ENCODE measurements at places on chromosomes 3 and 15.

- no peak for DNase-seq
Measured at GRCh38 chr3:114829783-114830182, 317.3 kb downstream of the ZBTB20 start.

GRCh38 chr3:185999221-185999620 is 61.4 kb upstream of the TRA2B start:
- no peak for DNase-seq

GRCh38 chr3:50237133-50237651 is 1.2 kb downstream of the GNAI2 start:
- DNase-seq = no peak

GRCh38 chr15:78012643-78013077 is 64.9 kb downstream of the TBC1D2B start:
- DNase-seq = no peak

DNA sequence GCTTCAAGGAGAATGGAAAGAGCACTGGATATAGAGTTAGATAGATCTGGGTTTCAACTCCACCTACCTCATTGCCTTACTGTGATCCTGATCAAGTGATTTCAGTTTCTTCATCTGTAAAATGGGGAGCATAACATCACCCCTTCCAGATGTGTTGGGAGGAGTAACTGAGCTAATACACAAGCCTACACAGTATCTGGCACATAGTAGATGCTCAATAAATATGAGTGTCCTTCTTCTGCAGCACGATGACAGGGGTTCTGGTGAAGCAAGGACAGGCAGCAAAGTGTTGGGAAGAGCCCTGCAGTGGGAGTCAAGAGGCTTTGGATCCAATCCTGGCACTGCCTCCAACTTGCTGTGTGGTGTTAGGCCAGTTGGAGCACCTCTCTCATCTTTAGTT is 270.0 kb downstream of the UACA start:
- no peak for DNase-seq

- DNase-seq = no peak
Measured at GRCh38 chr15:78129077-78129750, 2.0 kb downstream of the CIB2 start.

DNA sequence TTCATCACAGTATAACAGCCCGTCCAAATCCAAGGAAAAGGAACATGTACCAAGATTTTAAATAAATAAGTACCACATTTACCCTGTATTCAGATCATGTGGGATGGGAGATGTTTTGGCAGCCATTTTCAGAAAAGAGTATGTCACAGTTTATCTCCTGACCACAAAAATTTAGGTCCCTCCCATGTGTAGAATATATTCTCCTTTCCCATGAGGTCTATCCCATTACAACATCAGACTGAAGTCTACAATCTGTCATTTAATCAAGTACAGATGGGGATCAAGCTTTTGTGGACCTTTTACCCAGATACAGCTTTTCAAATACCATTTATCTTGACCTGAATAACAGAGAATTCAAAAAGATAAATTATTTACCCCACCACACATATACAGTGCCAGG is 444.5 kb downstream of the PLOD2 start:
- DNase-seq = no peak

DNA sequence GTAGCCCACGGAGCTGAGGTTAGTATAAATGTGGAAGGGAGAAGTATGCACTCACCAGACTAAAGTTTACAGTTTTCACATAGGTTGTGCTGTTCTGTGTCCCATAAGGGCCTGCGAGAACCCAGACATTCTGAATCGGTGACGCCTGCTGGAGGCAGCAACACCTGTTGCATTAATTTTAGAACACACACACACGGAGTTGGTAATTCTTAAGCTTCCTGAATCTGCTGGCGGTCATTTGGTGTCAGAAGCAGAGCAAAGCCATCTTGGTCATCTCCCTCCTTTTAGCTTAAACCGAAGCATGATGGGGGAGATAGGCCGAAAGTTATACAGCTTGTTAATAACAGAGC is 41.1 kb upstream of the AP3B2 start:
- DNase-seq = no peak

- DNase-seq = no peak
Measured at GRCh38 chr3:181718987-181719911, 7.5 kb downstream of the SOX2 start.

DNA sequence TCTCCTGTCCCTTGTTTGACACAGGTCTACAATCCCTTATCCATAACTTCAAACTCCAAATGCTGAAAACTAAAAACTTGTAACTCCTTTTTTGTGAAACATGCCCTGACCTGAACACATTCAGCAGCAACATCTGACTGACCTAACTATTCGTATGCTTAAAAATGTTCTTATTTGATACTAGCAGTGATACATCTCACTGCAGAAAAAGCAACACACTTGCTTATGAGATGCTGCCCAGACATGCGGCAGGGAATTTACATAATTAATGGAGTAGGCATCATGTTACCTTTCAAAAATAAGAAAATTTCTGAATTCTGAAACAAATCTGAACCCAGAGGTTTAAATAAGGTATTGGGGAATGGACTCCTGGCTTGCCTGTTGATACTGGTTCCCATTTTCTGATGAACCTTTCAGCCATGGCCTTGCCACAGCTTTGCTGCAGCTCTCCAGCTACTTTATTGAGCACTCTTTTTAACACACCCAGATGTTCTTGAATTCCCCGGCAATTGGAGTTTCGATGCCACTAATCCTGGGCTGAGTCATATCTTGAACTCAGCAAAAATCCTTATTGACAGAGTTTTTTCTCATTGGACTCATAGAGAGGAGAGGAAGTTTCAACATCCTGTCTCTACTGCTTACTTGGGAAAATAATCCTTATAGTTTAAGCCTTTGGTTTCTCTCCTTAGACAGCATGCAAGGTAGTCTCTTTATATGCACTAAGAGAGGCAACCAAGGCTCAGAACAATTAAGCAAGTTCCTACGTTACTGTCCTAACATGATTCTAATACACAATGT is 296.6 kb upstream of the LMCD1 start:
- DNase-seq = no peak

DNA sequence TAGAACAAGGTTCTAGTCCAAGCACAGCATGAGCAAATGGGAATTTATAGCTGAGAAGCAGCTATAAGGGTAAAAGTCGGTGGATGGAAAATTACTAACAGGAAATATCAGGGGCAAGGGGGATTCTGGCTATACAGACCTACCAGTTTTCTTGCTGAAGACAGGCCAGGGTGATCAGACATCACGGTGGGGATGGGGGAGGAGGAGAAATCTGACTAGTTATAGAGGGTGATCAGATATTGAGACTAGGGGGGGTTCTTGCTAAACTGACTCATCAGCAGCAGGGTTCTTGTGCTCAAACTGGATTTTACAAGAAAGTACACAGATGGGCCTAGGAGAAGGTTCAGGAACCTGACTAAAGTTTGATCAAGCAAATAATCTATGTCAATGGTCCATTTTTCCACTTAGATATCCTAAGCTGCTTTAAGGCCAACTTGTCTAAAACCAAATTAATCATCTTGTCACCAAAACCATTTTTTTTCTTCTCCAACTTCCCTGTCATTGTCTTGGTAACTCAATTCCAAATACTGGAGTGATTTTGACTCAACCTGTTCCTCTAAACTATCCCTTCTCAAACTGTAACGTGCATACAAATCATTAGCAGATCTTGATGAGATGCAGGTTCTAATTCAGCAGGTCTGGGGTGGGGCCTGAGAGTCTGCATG is 4.6 kb downstream of the TMEM212 start:
- DNase-seq = no peak

DNA sequence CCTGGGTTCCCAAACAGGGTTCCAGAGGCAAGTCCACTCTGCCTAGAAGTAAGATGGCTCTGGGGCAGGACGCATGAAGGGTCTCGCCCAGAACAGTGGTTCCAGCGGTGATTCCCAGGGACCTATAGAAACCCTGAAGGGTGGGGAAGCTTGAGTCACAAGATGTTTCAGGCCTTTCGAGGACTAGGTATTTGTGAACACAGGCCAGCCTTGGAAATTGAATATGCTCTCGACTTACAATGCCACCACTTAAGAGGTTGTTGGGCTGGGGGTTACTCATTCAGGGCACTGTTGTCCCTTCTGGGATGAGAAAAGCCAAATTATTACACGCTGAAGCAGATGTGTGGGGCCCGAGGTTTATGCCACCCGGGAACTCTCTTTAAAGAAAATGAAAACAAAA is 152.0 kb downstream of the TJP1 start:
- DNase-seq = no peak

DNA sequence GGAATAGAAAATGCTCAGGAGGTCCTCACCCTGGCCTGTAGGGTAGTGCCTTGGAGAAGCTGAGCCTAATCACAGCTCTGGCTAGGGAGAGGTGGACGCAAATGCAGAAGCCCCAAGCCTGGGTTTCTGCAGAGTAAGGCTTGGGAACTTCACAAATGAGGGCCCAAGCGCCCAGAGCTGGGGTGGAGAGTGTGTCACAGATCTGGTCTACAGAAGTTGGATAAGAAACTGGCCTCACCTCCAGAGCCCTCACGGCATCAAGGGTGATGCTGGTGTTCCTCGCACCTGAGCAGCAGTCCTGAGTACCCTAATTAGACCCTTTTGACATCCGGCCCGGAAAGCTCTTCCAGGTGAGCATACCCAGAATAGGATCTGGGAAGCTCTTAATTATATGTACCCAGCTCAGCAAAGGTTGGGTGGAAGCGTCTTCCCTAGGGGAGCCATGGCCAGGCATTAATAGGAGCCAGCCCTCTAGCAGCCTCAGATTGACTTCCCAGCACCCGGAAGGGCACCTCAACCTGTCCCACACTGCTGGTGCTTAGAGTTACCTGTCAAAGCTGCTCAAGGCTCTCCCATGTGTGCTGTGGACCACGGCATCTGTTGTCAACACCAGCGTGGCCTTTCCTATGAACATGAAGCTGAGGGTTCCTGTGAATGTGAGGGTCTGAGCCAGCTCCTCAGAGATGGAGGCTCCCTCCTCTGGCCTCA is 31.8 kb downstream of the RBM5 start:
- DNase-seq = no peak

DNA sequence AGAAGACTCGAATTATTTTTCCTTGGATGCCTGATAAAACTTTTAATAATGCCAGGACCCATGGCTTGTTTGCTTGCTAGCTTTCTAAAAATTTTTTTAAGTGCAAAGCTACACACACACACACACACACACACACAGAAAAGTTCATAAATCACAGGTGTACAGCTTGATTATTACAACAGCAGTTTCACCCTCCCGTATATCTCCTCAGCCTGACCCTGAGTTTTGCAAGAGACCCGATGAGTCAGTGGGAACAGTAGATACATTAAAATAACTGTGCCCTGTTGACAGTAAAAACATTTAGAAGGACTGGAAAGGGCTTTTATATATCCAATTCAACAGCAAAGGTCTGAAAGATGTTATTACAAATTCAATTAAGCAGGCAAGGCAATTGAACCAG is 46.7 kb downstream of the EMC4 start:
- DNase-seq = no peak

DNA sequence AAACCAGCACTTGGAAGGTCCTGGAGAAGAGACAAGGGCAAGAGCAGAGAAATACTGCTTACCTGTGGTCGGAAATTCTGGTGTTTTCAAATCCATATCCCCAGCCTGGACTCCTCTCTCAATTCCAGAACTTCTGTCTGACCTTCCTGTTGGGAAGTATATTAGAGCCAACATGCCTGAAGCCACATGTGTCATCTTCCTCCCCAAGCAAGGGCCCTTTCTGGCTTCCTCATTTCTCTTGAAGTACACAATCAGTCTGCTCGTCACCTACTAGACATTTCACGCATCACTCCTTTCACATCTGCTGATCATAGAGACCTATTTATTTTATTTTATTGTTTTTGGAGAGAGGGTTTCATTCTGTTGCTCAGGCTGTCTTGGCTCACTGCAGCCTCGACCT is 8.4 kb downstream of the PARP14 start:
- DNase-seq = no peak

DNA sequence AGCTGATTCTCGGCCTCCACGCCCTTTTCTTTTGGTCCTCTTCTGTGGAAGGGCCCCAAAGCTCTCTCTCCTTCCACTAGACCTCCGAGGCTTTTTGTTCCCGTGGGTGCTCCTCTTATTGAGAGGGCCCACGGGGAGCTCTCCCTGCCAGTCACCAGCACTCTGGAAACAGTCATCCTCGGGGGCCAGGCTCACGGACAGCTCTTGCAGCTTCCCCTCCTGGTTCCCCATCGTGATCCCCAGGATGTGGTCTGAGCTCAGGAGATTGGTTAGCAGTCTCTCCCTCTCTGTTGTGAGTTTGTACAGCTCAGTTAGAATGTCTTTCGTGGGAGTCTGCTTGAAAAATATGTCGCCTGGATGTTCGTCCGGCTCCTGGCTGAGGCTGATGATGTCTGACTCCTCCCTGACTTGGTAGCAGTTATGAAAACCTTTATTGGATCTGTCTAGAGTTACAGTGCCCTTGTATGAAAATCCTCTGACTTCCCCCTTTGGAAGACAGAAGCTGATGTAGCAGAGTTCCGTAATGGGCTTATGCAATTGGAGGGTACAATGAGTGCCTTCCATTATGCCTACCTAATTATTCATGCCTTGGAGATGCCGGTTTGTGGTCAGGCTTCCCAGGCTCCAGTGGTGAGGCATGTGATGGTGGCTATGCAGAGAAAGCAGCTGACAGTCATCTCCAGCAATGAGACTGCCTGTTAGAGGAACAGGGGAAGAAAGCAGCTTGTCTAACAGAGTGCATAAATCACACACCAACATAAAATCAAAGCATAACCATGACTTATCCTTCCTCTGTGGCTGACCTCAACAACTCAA is 40.0 kb downstream of the FMN1 start:
- DNase-seq = no peak

DNA sequence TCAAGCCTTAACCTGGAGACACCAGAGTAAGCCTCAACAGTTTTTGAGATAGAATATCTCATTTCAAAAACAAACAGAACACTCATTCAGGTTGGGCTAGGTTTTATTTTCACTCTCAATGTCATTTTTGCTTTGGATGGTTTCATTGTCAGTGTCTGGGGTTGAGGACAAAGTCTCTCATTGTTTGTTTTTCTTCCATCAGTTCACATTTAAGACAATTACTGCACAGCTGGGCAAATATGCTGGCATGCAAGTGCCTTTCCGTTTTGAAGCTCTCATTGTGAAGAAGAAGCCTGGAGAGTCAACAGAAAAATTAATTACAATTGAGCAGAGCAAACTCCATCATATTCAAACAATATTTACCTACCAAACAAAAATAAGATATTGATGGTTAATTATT is 1050.0 kb downstream of the TBL1XR1 start:
- no peak for DNase-seq

DNA sequence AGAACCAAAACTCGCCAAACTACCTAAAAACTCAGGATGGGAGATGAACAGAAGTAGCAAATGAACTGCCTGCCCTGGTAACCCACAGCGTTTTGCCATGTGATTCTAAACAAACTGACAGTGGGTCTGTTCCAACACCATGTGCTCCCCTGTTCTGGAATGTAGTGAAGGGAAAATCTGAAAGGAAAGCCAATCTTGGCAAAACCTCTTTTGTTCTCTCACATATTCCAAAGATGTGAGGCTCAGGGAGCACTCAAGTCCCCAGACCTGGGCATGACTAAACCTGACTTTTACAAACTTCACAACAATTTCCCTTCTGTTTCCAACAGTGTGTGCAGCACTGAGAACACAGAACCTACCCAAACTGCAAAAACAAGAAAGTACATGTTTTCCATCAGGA is 116.1 kb downstream of the IMPG2 start:
- DNase-seq = no peak

- no peak for DNase-seq
Measured at GRCh38 chr3:39133093-39133490, 20.3 kb downstream of the CSRNP1 start.

Data from cortex of kidney (tissue), 1 donor.